ENCODE measurements at places on chromosomes 2 and 18.

- DNase-seq, result no peak
Measured at GRCh38 chr2:144939590-144939989, 419.7 kb upstream of the ZEB2 start.

GRCh38 chr2:26615860-26616705, 25.1 kb downstream of the CIB4 start:
- DNase-seq, result no peak

DNA sequence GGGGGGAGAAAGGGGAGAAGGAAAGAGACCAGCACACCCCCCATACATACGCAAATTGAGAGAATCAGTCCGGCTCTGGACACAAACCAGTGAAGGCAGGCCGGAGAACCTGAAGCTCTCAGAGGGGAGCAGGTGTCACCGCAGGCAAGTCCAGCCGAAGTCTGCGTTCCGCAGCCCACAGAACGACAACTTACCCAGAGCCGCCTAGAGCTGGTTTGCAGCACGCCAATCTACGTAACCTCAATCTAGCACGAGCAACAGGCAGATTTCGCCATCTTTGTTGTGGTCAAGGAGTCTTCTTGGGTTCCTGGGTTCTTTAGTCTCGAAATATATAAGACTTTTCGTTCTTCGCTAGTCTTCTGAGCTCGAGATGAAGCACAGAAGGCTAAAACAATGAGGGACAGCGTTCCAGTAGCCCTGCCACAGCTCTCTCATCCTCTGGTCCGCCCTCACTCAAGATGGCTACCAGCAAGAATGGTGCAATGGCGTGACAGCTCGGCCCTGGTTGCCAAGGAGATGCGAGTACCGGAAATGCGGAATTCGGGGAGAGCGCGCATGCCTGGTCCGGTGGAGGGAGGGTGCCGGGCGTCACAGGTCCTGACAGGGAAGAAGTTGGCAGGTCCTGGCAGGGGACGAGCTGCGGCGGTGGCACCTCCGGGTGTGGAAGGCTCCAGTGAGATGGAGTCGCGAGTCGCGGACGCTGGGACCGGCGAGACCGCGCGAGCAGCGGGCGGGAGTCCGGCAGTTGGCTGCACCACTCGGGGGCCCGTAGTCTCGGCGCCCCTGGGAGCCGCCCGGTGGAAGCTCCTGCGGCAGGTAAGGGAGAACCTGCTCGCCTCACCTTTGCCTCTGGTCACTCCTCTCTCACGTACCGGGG, at the start of the genes CAMKMT and PREPL:
Gene CAMKMT, plus strand, starts transcription at position 618 of the 877 bp plus-strand sequence.
Gene PREPL, minus strand, starts transcription at position 165 of the 877 bp plus-strand sequence. CDS start 15,152 bp downstream, outside the sequence.
- peak; percentile 98 for DNase-seq

DNA sequence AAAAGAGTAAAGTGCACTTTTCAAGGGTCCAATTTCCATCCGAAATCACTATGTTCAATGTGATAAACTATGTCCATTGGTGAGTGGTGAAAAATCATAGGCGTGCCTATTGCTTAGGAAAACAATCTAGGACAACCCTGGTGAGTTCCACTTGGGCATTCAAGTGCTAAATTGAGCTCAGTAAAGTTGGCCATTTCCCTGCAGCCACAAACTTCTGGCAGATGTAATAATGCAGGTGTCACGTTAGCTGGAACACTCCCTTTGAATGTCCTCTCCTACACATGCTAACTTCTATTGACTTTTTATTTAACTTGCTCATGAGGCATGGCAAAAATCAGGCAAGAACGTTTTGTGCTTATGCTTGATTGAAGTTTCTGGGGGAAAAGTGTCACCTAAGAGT, 67.1 kb downstream of the CPS1 start:
- no peak for DNase-seq

GRCh38 chr2:130347220-130347925, 4.7 kb downstream of the IMP4 start:
- no peak for DNase-seq

GRCh38 chr2:29226375-29226774, 111.2 kb downstream of the CLIP4 start:
- DNase-seq, result no peak

DNA sequence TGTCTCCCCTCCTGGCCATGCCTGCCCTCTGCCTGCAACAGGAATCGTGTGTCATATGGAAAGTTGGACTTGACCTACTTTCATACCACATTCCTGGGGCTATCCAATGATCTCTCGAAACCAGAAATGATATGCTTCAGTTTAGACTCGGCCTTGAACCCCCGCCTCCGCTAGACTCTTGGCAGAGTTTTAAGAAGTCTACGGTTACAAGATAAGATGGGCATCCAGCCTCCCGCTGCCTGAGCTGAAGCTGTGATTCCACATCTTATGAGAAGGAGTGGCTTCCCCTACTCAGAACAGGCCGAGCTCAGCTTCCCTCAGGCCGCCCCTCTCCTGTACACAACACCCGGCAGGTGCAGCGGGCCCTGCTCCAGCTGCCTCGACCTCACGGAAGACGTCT, 73.9 kb downstream of the MTCL1 start:
- DNase-seq, result no peak

DNA sequence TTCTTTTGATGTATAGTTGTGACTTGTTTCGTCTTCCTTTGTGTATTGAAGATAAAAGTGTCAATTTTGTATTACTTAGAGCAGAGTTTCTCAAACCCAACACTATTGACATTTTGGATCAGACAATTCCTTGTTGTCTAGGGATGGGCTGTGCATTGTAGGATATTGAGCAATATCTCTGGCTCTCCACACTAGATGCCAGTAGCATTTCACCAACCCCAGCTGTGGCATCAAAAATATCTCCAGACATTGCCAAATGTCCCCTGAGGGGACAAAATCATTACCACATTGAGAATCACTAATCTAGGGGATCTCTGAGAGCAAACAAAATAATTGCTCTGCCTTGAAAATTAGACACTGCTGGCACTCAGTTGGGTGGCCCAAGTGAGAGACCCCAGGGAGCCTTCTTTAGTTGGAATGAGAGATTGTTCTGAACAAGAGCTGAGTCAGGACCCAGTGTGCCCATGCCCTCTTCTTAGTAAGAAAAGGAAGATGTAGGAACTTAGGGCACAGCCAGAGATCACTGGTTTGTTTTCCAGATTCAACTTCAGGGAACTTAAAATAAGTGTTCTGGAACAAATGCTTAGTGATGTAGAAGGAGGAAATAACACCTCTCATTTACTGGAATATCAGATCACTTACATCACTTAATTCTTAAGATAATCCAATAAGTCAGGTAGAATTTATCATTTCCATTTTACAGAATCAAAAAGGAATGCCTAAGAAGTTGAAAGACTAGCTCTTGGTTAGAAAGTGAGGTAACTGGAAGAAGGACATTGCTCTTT, 466.6 kb upstream of the TNP1 start:
- DNase-seq, result no peak

DNA sequence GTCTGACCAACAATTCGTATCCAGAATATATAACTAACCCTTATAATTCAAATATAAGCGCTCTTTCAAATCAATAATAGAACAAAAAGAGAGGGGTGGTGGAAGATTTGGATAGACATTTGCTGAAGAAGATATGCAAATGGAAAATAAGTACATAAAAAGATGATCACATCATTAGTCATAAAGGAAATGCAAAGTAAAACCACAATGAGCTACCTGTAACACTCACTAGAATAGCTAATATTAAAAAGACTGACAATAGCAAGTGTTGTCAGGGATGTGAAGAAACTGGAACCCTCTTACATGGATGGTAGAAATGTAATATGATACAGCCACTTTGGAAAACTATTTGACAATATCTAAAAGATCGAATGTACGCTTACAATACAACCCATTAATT, 84.9 kb upstream of the MRPS9 start:
- no peak for DNase-seq

Measured in suppressor macrophage (primary cell).